ENCODE measurements at places on chromosomes 1 and 21. TPM values are rescaled to one million over a fixed set of nuclear protein-coding genes. Genes with fewer than 3 reads are reported as not detected.

Gene C8A
- not detected for total RNA-seq

- no peak for ATAC-seq
Measured at GRCh38 chr1:6984986-6985385, 199.7 kb downstream of the CAMTA1 start.

DNA sequence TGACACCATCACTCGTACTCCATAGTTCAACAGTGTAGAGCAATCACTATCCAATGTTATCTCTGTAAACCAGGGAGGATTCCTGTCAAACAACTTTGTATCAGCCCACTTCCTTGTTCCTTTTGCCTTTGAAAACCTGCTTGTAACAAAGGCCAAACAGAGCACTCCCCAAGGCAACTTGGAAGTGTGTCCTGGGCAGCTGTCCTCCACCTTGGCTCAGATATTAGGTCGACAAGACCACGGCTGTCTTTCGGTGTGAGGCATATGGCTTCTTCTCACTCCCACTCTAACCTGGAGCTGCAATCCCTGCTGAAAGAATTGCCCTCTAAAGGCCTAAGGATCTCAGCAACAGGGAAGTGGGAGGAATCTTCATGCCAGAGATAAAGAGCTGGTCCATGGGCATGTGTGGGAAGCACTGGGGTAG, 66.7 kb downstream of the ITPKB start:
- no peak for ATAC-seq

GRCh38 chr1:232542633-232543593, 87.0 kb downstream of the SIPA1L2 start:
- ATAC-seq, result no peak

DNA sequence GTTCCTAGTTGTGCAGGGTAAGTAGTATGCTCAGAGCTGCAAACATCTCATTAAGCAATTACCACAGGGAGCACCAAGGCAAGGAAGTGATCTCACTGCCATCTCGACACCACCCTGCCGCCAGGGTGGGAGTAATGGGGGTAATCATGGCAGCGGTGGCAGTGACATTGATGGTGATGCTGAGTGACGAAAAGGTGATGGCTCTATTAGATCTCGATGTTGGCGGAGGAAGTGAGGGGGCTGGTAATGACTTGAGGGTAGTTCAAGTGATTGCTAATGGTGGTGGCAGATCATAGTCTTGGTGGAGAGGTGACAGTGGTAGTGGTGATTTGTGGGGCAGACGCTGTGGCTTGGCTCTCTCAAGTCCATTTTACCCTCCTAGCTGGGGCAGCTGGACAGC, 25.4 kb upstream of the TENT5B start:
- no peak for ATAC-seq

GRCh38 chr1:24828887-24829192, 83.6 kb downstream of the CLIC4 start:
- ATAC-seq, result no peak

DNA sequence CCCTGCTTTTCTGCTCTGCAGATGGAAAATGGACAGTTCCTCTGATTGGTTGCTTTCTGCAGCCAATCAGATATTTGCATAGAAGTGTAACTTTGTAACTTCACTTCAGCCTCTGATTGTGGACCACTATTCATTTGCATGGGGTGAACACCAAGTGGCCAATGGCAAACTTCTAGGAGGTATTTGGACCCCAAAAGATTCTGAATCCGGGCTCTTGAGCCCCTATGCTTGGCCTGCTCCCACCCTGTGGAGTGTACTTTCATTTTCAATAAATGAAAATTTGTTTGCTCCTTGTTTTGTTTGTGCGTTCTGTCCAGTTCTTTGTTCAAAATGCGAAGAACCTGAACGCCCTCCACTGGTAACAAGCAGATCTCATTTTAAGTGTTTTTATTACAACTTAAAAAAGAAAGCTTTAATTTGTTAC, 6.4 kb upstream of the GSTM4 start:
- no peak for ATAC-seq

DNA sequence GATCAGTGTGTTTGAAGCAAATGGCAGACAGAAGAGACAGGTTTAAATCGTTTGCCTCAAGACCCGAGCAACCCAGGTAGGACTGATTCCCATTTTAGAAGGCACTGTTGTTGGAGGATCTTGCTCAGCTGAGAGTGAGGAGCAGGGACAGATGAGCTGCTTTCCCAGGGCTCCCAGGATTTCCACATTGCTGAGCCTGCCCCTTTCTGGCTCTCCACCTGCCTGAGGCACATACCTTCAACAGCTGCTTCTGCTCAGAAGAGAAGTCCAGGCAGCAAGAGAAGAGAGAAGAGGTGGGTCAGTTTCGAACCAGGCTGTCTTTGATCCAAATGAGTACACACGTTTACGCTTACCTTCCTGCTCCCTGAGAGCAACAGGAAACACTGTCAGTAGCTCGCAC, 5.7 kb downstream of the TNNT2 start:
- ATAC-seq, result no peak

DNA sequence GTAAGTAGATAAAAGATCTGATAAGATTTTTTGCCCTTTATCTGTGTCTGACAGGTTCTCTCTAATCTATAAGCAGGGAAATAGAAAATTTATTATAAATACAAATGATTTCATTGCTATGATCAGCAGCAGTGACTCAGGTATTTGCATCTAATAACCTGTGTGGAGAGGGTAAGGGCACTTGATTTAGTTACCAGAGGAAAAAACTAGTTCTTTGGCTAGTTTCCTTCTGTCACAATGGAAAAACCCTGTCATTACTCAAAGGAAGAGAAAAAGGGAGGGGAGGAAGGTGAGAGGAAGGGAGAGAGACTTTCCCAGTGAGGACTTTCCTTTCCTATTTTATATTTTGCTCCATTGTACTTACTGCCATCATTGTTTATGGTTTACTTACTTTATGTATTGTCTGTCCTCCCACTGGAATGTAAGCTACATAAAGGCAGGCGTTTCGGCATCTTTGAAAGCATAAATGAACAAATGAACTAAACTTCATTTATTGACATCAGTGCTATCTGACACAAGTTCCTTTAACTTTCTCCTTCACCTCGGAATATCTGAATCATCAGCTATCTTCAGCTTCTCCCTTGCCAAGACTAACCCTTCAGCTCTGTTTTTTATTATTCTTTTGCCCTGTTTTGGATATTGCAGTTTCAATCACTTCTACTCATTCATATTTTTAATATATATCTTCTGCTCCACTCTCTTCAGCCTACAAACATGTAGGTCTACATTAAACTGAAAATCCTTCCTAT, 34.9 kb downstream of the WDR3 start:
- ATAC-seq, result peak; percentile 26

Data from activated T-helper 17 cell treated with anti-CD3 and anti-CD28 coated beads, Interleukin-2, amount 50 U/mL, for 72 hours (primary cell).